ENCODE measurements at places on chromosomes 5 and 9.

- no peak for DNase-seq
Measured at GRCh38 chr5:124761010-124761409, 14.6 kb upstream of the ZNF608 start.

GRCh38 chr9:110143950-110144545, 63.9 kb downstream of the C9orf152 start:
- DNase-seq = no peak

DNA sequence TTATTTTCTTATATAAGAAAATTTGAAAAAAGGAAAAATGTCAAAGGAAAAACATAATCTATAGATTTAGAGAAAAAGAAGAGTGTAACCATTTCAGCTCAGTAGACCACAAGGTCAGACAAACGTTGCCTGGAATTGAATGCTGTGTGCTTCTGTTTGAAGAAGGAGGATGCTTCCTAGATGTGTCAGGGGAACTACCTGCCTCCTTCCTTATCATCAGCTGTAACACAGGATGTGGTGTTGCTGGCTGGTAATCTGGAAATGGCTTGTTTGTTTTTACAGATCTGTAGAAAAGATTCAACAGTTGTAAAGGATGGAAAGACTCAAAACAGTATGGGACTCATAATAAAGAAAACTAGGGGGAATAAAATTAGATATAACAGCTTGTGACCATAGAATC, 160.7 kb upstream of the MEF2C start:
- DNase-seq = no peak

GRCh38 chr9:86695910-86696424, 251.3 kb downstream of the GAS1 start:
- no peak for DNase-seq

- DNase-seq = no peak
Measured at GRCh38 chr5:1314564-1314982, 19.7 kb upstream of the TERT start.

DNA sequence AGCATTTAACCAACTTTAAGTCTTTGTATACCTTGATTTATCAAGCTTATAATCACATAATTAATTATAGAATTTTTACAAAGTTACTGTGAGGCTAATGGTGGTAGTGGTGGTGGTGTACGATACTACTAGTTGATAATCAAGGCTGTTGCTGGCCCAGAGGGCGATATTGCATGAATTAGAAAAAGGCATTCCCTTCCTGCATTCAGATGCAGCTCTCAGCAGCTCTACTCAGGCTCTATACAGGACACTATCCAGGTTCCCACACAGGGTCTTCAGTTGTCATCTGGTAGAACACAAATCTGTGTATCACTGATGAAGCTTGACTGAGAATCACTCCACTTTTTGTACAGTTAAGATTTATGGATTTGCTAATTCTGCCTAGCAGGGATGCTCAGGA, 562.8 kb upstream of the C9orf72 start:
- DNase-seq = no peak
